ENCODE measurements at places on chromosomes 12 and 14.

DNA sequence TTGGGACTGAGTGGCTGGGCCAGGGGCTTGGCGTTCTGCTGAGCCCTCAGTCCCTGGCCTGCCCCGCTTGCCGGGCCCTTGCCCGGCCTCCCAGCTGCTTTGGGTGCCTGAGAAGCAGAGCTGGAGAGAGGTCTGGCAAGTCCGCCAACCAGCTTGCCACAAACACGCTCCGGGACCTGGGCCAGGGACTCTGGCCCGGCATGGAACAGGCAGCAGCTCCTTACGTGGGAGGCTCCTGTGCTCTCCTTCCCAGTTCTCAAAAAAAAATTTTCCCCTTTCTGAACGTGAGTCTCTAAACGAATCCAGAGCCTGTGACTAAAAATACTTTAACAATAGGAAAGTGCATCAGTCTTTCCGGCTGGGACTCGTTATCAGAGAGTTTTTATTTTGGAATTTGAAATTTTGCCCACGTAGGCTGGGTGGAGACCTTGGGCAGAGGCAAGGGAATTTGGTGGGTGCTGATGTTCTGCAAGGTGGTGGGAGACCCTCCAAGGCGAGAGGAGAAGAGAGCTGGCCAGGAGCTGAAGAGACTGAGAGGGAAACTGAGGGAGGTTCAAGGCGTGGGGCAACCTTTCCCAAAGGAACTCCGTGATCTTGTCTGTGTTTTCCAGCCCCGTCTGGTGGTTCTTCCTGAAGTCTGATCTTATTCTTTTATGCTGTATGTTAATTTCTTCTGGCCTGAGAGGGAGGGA lies 6.8 kb upstream of the NR4A1 start:
- no peak overlapping the region for H3K4me3 ChIP-seq
- H3K36me3 ChIP-seq = peaks cover 2% of the 10 kb centered on the region
- H3K27ac ChIP-seq = no peak overlapping the region
- no peaks in the 10 kb centered on the region for H3K27me3 ChIP-seq

DNA sequence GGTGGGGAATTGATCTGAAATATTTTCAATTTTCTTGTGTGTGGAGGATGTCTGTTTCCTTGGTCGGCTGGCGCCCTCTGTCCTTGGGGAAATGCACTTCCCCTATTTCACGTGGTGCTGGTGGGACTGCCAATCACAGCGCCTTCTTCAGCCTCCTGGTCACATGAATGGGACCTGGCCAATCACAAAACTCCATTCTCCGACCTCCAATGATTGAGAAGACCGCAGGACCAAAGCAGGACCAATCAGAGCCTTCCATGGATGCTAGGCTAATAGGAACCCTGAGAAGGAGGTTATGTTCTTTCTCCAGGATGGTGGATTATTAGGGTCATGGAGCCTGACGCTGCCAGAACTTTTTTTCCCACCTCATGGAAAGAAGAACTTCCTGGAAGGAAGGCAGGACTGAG lies 188.7 kb downstream of the TTC8 start:
- DNase-seq = peak; percentile 14
- H3K4me3 ChIP-seq = no peak overlapping the region
- no peaks in the 10 kb centered on the region for H3K36me3 ChIP-seq
- peaks cover 2% of the 10 kb centered on the region for H3K4me1 ChIP-seq
- no peak overlapping the region for H3K27ac ChIP-seq

GRCh38 chr14:42719391-42719790 lies 1112.7 kb downstream of the LRFN5 start:
- DNase-seq = no peak
- H3K36me3 ChIP-seq = no peaks in the 10 kb centered on the region
- no peak overlapping the region for H3K27ac ChIP-seq

GRCh38 chr14:78674820-78675219 lies 504.6 kb downstream of the NRXN3 start:
- H3K27me3 ChIP-seq = no peaks in the 10 kb centered on the region
- no peak overlapping the region for H3K27ac ChIP-seq
- H3K4me1 ChIP-seq = no peaks in the 10 kb centered on the region

DNA sequence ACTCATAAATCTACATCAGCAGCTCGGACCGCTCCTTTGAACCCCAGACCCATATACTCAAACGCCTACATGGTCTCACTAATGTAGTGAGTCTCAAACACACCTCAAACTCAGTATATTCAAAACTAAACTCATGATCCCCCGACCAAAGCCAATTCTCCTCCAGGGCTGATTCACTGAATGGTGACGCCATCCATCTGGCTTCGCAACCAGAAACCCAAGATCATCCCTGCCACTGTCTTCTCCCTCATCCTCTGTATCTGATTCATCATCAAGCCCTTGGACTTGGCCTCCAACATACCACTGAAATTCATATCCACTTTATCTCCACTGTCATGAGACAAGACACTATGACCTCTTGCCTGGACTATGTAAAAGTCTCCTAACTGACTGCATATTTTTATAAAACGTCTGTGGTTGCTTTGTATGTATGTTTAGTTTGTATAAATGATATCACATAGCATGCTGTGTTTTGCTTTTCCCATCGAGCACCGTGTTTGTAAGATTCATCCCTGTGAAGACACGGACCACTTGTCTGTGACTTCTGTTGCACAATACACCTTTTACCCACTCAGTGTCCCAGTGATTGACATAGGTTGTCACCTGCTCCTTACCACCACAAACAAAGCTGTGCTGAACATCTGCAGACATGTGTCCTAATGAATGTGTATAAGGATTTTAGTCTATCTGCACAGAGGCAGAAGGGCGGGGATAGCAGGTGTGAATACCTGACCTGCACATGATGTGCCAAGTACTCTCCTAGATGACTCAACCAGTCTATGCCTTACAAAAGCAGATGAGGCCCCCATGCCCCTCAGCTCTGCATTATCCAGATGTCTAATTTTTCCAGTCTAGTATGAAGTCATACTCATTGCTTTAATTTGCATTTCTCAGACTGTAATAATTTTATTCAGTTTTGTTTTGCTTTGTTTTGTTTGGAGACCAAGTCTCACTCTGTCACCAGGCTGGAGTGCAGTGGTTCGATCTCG lies 76.9 kb downstream of the VWF start:
- no peak overlapping the region for H3K4me3 ChIP-seq
- no peaks in the 10 kb centered on the region for H3K4me1 ChIP-seq
- peaks cover 6% of the 10 kb centered on the region for H3K27me3 ChIP-seq
- DNase-seq = no peak
- no peaks in the 10 kb centered on the region for H3K36me3 ChIP-seq

DNA sequence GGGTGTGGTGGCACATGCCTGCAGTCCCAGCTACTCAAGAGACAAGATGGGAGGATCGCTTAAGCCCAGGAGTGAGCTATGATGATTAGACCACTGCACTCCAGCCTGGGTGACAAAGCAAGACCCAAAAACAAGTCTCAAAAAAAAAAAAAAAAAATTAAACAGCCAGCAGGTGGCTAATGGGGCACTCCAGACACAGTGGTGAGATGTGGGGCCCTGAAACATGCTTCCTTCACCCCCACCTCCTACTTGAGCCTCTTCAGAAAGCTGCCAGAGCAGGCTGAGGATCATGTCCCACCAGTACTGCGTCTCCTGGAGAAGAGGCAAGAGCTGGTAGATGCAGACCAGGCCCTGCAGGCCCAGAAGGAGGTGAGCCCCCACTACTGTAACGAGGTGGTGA lies 2.1 kb downstream of the CFAP73 start:
- no peak for DNase-seq
- H3K27ac ChIP-seq = no peak overlapping the region
- no peaks in the 10 kb centered on the region for H3K36me3 ChIP-seq
- H3K4me1 ChIP-seq = peaks cover 20% of the 10 kb centered on the region

- peaks cover 49% of the 10 kb centered on the region for H3K4me1 ChIP-seq
- H3K27me3 ChIP-seq = no peaks in the 10 kb centered on the region
- peak overlapping the region; percentile 6 for H3K4me3 ChIP-seq
- DNase-seq = no peak
- no peaks in the 10 kb centered on the region for H3K36me3 ChIP-seq
- H3K27ac ChIP-seq = no peak overlapping the region
These were observed 12.7 kb downstream of the GCH1 start for GRCh38 chr14:54889919-54890318.

DNA sequence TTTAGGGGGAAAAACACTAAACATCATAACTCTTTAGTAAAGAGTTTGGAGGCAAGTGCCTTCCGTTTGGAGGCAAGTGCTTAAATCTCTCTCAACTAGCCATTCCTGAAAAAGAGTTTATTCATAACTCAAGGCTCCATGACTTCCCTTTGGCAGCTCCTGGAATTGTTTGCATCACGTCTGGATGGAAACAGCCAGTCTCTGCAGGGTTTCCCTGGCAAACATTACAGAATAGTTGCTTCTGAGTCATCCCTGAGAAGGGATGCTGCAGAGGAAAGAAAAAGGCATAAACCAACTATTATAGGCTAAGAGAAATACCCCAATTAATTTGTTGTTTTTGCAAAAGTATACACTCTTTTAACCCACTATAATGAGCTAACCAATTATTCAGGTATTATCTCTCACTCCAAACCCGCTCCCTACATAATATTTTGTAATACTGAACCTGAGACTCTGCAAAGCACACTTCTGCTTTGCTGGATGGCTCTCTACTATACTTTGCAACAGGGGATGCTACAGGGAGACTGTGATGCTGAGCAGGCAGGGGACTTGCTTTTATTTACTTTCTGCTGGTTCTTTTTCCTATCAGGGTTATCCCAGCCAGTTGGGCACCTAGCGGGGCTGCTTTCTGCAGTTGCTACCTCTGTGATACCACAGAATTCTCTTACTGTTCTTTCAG lies 497.7 kb downstream of the FUT8 start:
- no peak for DNase-seq
- H3K27ac ChIP-seq = no peak overlapping the region
- no peak overlapping the region for H3K4me3 ChIP-seq
- no peaks in the 10 kb centered on the region for H3K27me3 ChIP-seq

GRCh38 chr14:103685276-103686211 lies 29.7 kb downstream of the XRCC3 start:
- no peaks in the 10 kb centered on the region for H3K4me1 ChIP-seq
- peaks cover 6% of the 10 kb centered on the region for H3K36me3 ChIP-seq
- H3K27me3 ChIP-seq = no peaks in the 10 kb centered on the region
- no peak overlapping the region for H3K4me3 ChIP-seq

DNA sequence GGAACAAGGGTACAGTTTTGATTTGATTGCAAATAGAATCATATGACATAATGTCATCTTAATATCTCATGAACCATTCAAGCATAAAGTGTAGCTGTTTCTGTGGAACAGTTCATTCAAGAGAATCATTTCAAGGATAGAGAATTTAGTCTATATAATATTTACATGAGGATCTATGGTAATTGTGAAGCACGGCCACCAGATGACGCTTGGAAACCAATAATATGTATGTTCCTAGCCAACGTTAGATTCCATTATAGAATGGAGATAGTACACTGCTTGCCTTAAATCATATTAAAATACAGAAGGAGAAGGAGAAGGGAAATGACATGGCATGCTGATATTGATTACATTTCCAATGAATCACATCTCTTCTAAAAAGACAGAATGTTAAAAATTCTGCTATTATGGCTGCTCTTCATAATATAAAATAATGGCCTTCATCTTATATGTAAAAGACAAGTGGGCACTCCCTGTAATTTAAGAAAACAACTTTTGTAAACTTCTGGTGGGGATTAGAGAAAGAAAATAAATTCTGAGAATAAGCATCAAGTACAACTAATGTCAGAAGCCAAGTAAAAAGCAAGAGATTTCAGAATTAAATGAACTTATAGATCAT lies 351.0 kb downstream of the NAV3 start:
- H3K27ac ChIP-seq = no peak overlapping the region
- no peaks in the 10 kb centered on the region for H3K4me1 ChIP-seq
- H3K4me3 ChIP-seq = no peak overlapping the region
- DNase-seq = no peak

DNA sequence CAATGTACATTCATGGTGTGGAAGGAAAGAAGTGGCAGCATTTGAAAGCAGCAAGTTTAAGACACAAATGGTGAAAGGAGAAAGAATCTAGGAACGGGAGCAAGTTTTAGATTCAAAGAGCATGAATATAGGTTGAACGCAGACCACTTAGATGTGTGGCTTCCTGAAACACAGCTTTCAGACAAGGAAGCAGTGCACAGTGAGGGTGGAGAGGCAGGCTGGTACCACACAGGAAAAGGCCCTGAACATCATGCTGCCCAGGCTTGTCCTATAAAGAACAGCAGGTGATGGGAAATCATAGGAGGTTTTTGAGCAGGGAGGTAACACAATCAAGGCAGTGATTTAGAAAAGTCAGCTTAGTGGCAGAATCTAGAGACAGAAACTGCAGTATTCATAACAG lies 35.6 kb downstream of the GNS start:
- peaks cover 4% of the 10 kb centered on the region for H3K36me3 ChIP-seq
- no peak for DNase-seq
- no peaks in the 10 kb centered on the region for H3K27me3 ChIP-seq
- H3K4me1 ChIP-seq = peaks cover 6% of the 10 kb centered on the region
- H3K27ac ChIP-seq = no peak overlapping the region

DNA sequence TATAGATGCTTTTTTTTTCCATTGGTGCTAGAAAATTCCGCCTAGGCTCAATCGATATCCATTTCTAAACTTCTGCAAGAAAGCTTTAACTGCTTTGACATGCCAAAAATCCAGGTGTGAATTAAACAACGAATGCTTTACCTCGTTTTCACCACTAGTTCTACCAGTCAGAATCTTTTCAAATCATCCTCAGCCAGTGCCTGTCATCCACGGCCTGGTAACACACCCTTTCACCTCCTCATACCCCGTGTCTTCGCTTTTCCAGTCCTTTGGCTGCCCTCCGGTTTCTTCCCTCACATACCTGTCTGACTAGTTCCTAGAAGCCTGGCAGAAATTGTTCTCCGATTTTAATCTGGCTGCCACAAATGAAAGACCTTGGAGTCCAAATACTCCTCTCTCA lies 1.4 kb upstream of the PHC1 start:
- H3K4me3 ChIP-seq = peak overlapping the region; percentile 0
- H3K27me3 ChIP-seq = no peaks in the 10 kb centered on the region
- DNase-seq = peak; percentile 8
- peak overlapping the region; percentile 1 for H3K27ac ChIP-seq
- H3K4me1 ChIP-seq = peaks cover 17% of the 10 kb centered on the region

All from activated T-cell treated with anti-CD3 and anti-CD28 coated beads, Interleukin-2, amount 50 U/mL, for 72 hours (primary cell).